ENCODE measurements at places on chromosomes 1 and 21.

GRCh38 chr1:113836534-113836933 lies 24.3 kb upstream of the RSBN1 start:
- DNase-seq = no peak
- no peak overlapping the region for H3K4me3 ChIP-seq
- no peaks in the 10 kb centered on the region for H3K27me3 ChIP-seq
- peaks cover 70% of the 10 kb centered on the region for H3K36me3 ChIP-seq
- no peak overlapping the region for H3K27ac ChIP-seq

- H3K4me1 ChIP-seq = no peaks in the 10 kb centered on the region
- no peak overlapping the region for H3K27ac ChIP-seq
- H3K27me3 ChIP-seq = no peaks in the 10 kb centered on the region
- DNase-seq = no peak
Observed at GRCh38 chr1:120178799-120179756, 2.8 kb upstream of the SEC22B start.

DNA sequence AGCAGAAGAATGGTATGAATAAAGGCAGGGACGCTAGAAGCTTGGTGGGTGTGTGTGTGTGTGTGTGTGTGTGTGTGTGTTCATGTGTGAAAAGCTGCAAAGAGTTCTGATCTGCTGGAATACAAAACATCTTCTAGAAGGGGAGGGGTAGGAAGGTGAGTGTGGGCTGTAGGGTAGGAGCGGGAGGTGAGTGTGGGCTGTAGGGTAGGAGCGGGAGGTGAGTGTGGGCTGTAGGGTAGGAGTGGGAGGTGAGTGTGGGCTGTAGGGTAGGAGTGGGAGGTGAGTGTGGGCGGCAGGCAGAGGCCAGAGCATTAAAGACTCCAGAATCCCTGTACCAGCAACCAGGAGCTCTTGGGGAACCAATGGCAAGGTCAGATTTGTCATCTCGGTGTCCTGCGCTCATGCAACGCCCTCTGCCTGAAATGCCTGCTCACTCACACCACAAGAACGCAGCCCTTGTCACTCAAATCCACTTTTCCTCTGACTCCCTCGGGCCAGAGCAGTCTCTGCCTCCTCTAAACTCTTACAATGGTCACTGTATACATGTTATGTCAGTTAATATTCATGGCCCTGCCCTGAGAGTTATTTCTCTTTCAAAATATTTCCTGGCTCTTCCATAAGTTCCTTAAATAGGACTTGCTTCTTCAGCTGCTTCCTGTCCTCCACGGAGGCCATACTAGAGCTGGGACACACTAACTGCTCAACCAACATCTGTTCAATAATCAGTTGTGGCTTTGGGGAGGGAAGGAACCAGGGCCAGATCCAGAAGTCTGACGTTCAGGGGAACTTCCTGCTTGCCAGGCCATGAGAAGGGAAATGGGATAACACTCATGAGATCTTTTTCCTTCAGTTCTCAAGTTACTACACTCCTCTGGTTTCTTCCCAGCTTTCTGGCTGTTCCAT lies 53.6 kb upstream of the ZNF644 start:
- no peak overlapping the region for H3K4me3 ChIP-seq
- no peaks in the 10 kb centered on the region for H3K4me1 ChIP-seq
- H3K27ac ChIP-seq = no peak overlapping the region

DNA sequence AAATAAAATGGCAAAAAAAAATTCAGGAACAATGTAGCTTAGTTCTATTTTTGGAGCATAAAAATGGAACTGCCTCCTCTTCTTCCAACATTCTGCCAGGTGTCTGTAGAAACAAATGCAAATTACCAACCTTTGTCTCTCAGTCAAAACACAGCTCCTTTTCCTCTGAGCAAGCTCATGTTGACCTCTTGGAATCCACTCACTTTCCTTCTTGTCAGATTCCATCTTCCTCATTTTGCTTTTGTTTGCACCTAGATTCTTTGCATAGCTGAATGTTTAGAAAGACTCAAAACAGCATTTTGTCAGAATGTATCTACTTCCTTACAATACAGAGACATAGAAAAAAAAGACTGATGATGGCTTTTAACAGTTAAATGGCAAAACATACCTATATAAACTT lies 178.2 kb downstream of the ADGRL2 start:
- DNase-seq = no peak
- H3K4me1 ChIP-seq = no peaks in the 10 kb centered on the region
- H3K27ac ChIP-seq = no peak overlapping the region
- no peak overlapping the region for H3K4me3 ChIP-seq
- H3K36me3 ChIP-seq = no peaks in the 10 kb centered on the region

GRCh38 chr1:103513711-103514110 lies 11.8 kb upstream of the RNPC3 start:
- H3K27ac ChIP-seq = no peak overlapping the region
- no peaks in the 10 kb centered on the region for H3K36me3 ChIP-seq
- H3K4me1 ChIP-seq = peaks cover 22% of the 10 kb centered on the region
- no peaks in the 10 kb centered on the region for H3K27me3 ChIP-seq

- peaks cover 18% of the 10 kb centered on the region for H3K27me3 ChIP-seq
- no peak overlapping the region for H3K4me3 ChIP-seq
- H3K4me1 ChIP-seq = no peaks in the 10 kb centered on the region
- H3K27ac ChIP-seq = no peak overlapping the region
- no peak for DNase-seq
Observed at GRCh38 chr1:169745015-169745861, 11.4 kb upstream of the SELE start.

DNA sequence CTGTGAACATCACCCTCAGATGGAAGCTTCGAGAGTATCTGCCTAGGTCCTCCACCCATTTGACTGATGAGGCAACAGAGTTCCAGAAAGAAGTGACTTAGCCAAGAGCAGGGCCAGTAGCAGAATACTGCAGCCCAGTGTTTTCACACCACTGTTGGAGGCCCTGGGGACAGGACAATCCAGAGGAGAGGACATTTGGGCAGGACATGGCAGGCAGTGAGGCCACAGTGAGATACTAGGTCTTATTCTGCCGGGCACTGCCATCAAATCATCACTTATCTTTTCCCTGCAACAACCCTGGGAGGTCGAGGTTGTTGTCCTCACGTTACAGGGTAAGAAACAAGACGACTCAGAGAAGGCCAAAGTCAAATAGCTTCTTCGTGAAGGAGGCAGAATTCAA lies 5.5 kb upstream of the FOXO6 start:
- no peak overlapping the region for H3K27ac ChIP-seq
- no peak overlapping the region for H3K4me3 ChIP-seq
- H3K36me3 ChIP-seq = no peaks in the 10 kb centered on the region
- peaks cover 3% of the 10 kb centered on the region for H3K4me1 ChIP-seq

DNA sequence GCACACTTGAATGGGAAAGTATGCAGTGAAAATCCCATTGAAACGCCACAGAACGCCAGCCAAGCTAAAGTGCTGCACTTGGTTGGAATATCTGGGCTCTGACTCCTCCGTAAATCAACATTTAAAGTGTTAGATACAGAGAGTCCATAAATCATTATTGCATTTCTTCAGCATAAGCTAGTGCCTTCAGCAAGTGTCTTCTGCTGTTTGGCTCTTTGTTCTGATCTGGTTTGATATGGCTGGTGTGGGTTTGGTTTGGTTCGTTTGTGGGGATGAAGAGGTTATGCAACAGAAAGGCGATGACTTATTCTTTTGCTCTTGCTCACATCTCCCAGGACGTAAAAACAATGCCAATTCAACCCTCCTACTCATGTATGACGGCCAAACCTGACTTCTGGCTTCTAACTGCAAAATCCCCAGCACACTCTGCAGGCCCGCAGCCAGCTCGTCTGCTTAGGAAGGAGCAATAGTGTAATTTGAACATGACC lies 121.8 kb upstream of the ERG start:
- DNase-seq = no peak
- H3K4me3 ChIP-seq = no peak overlapping the region
- no peaks in the 10 kb centered on the region for H3K36me3 ChIP-seq

- no peak for DNase-seq
- peaks cover 51% of the 10 kb centered on the region for H3K36me3 ChIP-seq
Observed at GRCh38 chr1:46673749-46674182, 2.1 kb downstream of the TEX38 start.
